ENCODE measurements at places on chromosomes 16 and 17.

DNA sequence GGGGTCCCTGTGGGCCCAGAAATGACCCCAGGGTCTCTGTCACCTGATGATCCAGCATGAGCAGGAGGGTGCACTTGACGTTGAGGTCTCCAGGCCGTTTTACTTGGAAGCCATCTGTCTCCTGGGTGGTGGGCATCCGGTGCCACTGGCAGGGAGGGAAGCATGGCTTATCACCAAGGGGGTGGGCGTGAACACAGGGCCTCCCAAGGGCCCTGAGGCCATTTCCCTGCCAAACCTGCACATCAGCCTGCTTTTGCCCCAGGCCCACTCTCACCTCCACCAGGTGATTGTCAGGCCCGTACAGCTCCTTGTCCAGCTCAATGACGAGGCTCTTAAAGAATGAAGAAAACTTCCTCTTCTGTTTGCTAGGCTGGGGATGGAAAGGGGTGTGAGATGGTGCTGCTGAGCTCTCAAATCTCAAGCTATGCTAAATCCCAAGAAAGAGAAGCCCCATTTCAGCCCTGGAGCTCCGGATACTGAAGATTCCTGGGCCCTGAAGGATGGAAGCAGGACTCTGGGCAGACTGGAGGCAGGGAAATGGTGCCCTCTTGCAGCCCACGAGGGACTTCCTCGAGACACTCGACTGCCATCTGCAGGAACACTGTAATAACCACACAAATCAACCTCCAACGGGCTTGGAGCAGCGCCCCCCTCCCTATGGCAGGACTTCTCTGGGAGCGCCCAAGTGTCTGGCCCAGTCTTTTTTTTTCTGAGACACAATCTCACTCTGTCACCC is 7.1 kb upstream of the FTSJ3 start:
- peak; percentile 91 for DNase-seq

- no peak for DNase-seq
Observed at GRCh38 chr16:22007159-22007508, 777 bp upstream of the MOSMO start.

- DNase-seq, result no peak
Observed at GRCh38 chr16:12758031-12758669, 45.5 kb downstream of the CPPED1 start.

DNA sequence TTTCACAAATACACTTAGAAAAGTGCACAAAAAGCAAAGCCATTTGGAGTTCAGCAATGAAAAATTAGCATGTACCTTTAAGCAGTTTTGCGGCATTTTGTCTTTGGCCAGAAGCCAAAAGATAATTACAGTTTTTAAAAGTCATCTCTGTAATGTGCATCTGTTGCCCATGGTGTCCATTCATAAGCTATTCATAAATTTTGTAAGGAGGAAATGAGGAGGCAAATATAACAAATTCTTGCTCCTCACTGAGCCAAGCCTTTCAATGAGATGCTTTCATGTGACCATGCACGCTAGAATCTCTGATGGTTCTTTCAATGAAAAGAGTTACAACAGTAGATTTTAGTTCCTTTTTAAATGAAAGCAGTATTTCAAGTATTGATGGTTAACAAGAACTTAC is 247.1 kb upstream of the MON1B start:
- no peak for DNase-seq

GRCh38 chr17:38877130-38877851 is 7.4 kb downstream of the LASP1 start:
- peak; percentile 58 for DNase-seq

DNA sequence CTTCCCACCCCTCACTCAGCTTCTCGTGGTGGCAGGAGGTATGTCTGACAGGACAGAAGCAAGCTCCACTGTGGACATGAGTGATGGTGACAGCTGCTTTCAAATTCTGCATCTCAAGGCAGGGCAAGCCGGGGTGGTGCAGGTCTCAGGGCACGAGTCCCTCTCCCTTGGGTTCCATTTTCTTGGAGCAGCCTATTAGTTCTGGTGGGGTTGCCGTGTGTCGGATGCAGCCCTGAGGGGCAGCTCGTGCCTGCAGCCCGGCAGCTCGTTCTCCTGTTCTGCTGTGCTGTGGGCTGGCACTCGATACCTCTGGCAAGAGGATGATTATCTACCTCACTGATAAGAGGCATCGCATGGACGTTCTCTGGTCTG is 16.5 kb upstream of the CLEC18C start:
- no peak for DNase-seq

- no peak for DNase-seq
Observed at GRCh38 chr17:10790491-10791401, 13.2 kb downstream of the TMEM238L start.

DNA sequence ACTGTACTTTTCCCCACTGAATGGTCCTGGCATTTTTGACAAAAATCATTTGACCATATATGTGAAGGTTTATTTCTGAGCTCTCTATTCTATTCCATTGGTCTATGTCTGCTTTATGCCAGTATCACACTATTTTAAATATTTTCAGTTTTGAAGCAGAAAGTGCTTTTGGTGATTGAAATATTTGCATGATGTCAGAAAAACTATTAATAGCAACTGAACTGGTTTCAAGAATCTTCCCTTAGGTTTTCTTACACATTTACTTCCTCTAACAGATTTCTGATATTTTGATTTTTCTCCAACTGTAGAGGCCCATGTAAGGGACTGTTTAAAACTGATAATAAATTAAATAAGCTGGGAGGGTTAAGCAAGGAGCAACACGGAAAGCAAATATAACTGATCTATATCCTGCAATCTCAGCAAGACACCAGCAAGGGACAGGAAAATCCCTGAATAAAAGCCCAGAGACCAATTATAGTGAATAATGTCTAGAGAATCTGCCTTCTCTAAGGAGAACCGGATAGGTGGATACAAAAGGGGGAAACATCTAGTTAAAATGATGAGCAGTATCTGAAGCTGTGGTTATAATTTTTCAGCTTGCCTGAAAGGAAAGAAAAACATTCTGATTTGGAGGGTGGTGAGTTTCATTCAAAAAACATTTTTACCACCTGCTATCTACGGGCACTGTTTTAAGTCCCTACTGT is 80.9 kb upstream of the STAC2 start:
- DNase-seq, result peak; percentile 26

GRCh38 chr17:79393358-79394052 is 217.3 kb downstream of the RBFOX3 start:
- DNase-seq, result peak; percentile 29

GRCh38 chr16:27027971-27028370 is 38.8 kb upstream of the C16orf82 start:
- no peak for DNase-seq

DNA sequence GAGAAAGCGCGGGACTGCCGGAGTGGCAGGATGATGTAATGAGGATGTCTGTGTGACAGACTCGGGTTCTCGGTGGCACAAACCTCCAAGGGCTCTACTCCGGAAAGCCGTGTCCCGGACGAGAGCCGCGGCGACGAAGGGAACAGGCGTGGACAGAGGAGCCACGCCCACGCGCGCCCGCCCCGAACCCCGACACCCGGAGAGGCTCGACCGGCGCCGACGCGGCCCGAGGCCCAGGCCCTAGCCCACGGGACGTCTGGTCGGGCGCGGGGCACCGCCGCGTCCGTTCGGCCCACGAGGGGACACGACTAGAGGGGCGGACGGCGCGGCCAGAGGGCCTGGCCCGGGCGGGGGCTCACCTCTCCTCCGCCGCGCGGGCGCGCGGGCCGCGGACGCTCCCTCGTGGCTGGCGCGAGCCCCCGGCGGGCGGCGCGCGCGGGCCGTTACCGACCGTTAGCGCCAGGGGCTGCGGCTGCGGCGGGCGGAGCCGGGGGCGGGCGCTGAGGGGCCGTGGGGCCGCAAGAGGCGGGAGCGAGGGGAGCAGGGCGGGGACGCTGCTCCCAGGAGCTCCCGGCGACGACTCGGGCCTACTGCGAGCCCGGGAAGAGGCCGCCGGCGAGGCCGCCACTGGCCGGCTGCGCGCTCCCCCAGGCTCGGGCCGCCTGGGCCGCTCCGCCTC is 2.1 kb upstream of the IRX5 start:
- DNase-seq, result peak; percentile 86

DNA sequence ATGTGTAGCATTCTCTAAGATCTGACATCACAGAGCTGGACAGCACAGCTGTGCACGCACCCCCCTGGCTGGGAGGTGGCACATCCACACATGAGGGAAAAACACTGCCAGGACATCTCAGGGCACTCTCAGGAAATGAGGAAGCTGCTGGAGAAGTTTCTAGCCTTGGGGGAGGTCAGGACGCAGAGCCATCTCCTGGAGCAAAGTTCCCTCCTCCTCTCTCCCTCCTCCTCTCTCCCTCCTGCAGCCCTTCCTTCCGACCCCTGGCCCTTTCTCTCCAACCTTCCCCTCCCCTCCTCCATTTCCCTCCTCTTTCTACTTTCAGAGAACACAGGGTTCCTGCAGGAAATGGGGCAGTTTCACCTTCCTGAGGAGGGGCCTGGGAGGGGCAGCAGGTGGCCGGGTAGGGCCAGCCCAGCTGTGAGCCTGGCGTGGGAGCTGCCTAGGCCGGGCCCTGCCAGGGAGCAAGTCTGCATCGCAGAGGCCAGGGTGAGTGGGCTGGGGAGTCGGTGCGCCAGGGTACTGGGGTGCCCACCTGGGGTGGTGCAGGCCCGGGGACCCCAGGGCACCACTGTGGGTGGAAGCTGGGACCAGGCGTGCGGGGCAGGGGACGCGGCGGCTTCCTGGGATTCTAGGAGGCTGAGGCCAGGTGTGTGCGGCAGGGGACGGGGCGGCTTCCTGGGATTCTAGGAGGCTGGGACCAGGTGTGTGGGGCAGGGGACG is at the start of gene DPEP1:
Gene DPEP1 (plus strand): TSS at position 412 of the 723 bp plus-strand sequence. CDS start 16,769 bp downstream, outside the sequence.
- peak; percentile 12 for DNase-seq

GRCh38 chr17:73546770-73547536 is 97.3 kb downstream of the SDK2 start:
- DNase-seq, result peak; percentile 93

DNA sequence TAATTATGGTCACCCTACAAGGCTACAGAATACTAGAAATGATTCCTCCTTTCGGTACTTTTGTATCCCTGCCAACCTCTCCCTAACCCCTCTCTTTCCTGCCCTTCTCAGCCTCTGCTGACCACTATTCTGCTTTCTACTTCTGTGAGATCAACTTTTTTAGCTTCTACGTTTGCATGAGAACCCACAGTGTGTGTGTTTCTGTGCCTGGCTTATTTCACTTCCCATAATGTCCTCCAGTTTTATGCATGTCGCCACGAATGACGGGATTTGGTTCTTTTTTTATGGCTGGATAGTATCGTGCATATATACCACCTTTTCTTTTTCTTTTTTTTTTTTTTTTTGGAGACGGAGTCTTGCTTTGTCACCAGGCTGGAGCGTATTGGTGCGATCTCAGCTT is 92.1 kb downstream of the RAP1GAP2 start:
- DNase-seq, result peak; percentile 85

GRCh38 chr17:35856603-35857002 is 12.1 kb downstream of the HEATR9 start:
- DNase-seq, result no peak

DNA sequence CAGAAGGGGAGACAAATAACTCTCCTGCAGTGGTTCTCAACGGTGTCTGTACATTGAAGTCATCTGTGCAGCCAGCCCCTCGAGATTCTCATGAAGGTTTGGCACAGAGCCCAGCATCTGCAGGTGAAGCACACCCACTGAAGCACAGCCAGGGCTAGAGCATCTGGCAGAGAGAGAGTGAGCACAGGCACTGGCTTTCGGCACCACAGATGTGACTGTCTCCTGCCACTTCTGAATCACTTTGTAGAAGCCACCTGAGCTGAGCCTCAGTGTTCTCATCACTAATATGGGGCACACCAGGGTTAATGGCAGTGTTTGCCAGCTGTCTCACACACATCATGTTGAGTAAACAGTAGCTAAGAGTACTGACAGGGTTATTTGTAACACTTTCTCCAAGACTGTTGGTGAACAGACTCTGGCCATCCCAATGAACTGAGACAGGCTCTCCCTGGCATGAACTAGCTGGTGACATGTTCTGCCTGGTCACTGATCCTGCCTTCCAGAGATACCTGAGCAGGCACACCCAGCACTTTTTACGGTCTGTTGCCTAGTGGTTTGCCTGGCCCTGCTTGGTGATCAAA is 10.9 kb downstream of the HSPB9 start:
- DNase-seq, result no peak
